Activated naive CD4-positive, alpha-beta T cell (primary cell): ENCODE measurements at places on chromosomes 7 and 10.

DNA sequence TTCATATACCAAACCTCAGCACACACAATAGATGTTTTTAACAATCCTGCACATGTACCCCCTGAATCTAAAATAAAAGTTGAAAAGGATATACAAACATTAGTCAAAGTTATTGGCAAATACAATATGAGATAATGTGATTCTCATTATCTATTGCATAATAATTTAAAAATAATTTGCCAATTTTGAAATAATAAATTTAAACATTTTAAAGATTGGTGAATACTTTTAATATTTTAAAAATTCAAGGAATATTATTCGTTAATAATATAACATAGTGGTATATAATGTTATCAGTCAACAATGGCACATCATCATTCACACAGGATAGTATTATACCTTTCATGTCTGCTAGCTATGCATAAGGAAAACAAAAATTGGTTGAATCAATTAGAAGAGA is 207.0 kb upstream of the SP8 start:
- DNase-seq = no peak

- DNase-seq = no peak
These were observed 12.5 kb downstream of the MMRN2 start for GRCh38 chr10:86944907-86945306.

- peak; percentile 29 for DNase-seq
These were observed 500 bp downstream of the CUL1 start for GRCh38 chr7:148699024-148699781.

- no peak for DNase-seq
These were observed 13.6 kb downstream of the KPNA7 start for GRCh38 chr7:99194301-99194700.

DNA sequence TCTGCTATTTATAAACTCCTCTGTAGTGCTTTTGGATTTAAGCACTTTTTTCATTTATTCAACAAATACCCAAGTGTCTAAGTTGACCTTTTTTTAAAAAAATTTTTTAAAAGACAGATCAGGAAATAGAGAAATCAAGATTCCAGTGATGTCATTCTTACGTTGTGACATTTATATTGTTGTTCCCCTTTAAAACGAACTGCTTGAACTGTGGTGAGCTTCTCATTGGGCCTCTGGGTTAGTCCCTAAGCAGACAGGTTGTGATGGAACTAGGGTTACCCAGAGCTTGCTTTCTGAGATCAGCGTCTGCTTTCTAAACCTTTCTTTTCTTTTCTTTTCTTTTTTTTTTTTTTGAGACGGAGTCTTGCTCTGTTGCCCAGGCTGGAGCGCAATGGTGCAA is 22.4 kb downstream of the GATA3 start:
- DNase-seq = no peak

GRCh38 chr10:34341473-34341872 is 473.6 kb downstream of the PARD3 start:
- DNase-seq = no peak

DNA sequence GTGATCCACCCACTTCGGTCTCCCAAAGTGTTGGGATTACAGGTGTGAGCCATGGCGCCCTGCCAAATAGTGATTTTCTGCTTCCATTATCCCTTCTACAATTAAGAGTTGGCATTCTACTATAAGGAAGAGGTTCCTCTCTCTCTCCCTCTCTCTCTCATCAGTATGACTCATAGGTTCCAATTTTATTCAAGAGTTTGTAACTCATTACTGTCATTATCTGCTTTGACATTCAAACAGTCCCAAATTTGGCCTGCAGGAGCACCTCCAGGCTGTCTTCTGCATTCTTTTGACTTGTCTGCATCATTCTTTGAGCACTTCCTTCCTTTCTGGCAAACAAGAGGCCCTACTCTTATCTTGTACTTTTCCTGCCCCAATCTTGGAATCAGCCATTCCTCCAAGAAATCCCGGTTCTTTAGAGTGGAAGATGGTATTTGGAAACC is 33.2 kb upstream of the CALU start:
- DNase-seq = no peak
